CD4-positive, alpha-beta T cell treated with Interleukin-2 at 100 ng/mL for 4 hours (primary cell): ENCODE measurements at places on chromosomes 12 and 14.

DNA sequence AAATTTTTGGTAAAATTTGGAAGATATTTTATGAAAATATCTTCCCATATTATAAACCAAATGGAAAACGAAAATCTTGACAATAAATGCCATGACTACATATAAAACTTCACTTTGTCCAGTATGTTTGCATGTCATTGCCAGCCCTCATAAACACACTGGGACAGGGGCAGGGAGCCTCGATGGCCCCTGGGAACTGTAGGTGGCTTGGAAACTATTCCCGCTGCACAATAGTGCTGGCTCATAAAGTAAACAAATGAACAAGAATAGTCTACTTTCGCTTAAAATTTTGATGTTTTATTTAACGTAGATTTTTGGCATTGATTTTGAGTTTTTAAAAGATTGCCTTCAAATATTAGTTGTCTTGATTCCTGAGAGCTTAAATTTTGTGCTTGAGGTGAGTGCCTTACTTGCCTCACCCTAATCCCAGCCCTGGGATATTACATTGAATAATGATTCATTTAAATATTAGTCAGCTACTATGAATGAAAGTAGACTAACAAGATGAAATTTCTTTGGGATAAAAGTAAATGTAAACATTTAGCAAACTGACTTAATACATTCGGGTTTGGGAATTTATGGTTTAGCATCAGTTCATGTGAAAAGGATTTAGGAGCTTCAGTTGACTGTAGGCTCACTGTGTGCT is 74.0 kb upstream of the PKP2 start:
- no peak for DNase-seq

- DNase-seq: no peak
These were observed 29.3 kb upstream of the FZD10 start for GRCh38 chr12:130132831-130133511.

- DNase-seq: no peak
These were observed at the start of gene TMPRSS12 for GRCh38 chr12:50842637-50843493. Gene TMPRSS12 (plus strand): TSS chr12:50842926. CDS start chr12:50842965, 39 bp downstream.

DNA sequence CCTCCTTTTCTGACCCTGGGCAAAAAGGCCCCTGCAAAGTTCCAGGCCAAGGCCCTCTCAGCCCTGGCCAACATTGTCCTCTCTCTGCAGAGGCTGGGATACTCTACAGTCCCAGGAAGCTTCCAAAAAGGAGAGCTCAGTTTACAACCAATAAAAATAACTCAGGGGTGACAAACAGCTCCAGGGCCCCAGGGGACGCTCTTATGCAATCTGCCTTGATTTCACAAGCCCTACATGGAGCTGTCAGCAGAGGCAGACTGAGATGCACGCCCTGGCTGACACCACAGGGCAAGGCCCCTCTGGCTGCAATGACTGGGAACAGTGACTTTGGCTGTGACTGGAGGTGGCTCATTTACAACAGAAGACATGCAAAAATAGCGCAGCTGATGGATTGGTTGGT is 129.0 kb upstream of the MED13L start:
- no peak for DNase-seq

DNA sequence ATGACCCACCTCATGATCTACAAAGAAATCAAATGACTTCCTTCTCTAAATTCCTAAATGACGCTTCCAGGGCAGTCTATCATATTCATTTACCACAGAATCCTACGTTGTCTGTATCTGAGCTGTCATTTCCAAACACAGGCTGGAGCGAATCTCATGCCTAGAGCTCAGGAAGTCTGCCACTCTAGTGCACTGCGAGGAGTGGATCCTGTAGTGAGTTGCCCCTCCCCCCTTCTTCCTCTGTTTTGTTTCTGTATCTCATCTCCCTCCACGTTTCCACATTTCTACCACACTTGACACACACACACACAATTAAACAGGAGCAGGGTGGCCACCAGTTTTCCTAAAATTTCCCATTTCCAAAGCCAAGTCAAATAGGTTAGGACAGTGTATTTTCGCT is 415.4 kb upstream of the PRICKLE1 start:
- no peak for DNase-seq

DNA sequence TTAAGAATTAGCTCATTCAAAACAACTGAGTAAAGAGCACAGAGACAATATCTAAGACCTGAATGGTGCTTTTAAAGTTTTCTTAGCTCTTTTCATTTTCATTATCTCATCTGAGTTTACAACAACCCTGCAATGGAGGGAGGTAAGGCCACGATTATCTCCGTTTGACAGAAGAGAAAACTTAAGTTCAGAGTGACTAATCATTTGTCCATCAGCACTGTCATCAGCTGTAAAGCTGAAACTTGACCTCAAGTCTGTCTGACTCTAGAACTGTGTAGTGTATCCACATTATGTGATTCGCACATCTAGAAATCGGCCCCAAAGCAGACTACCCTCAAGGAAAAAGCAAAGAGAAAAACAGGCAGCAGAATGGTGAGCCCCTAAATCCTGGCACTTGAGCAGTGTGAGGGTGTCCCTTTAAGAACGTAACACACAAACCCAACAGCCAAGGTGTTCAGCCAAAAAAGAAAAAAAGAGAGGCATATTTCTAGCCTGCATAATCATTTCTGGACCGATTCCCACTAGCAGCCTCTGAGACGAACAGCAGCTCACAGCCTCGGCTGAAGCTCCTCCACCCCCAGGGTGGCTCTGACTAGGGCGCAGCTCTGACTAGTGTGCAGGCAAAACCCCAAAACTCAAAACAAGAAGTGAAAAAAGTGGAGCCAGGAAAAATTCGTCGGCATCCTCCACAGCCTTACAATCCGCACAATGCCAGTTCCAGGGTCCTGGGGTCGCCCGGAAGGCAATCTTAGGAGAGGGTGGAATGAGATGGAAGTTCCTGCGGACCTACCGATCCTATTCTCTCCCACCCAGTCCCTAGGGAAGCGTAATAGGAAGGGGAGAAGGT is 1.6 kb downstream of the STXBP6 start:
- DNase-seq: no peak

DNA sequence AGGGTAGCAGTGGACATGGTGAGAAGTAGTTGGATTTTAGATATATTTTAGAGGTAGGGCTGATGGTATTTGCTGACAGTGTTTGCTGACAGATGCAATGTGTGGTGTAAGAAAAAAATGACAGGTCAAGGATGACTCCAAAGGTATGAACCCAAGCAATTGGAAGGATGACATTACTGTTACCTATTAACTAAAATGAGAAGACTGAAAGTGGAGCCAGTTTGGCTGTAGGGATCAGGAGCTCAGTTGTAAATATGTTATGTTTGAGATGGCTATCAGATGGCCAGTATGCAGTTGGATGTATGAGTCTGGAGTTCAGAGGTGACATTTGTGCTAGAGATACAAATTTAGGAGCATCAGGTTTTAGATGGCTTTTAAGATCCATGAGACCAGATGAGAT is 17.4 kb upstream of the SERPINA6 start:
- DNase-seq: no peak

DNA sequence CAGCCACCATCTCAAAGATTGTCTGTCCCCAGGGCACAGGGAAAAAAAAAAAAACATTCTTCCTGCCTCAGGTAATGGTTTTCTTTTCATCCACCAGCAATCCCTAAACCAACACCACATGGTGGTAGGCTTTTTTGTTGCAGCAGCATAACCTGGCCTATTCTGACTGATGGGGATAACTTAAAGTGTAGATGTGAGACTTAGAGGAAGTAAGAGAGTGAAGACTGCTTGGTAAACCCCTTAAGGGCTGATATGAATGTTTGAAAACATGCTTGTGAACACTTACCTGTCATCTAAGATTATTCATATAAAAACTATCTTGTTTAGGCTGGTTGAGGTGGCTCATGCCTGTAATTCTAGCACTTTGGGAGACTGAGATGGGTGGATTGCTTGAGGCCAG is 130.2 kb upstream of the RAP1B start:
- DNase-seq: no peak

- no peak for DNase-seq
These were observed 104.3 kb upstream of the TMCC3 start for GRCh38 chr12:94754653-94755052.

DNA sequence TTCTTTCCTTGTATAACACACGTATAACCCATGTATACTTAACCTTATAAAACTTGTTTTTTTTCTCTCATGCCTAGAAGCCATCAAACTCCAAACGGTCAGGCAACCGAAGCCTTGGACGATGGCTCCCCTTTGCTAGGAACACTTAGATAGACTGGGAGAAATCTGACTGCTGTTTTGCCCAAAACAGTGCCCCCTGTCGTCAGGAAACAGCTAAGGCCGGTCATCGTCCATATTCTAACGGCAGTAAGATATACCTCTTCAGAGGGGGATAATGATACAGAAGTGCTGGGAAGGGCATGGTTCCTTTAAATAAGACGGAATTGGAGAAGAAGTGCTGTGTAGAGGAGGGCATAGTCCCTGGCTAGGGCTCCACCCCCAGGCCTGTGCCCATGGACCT is 130.5 kb downstream of the SLC41A2 start:
- DNase-seq: peak; percentile 5

DNA sequence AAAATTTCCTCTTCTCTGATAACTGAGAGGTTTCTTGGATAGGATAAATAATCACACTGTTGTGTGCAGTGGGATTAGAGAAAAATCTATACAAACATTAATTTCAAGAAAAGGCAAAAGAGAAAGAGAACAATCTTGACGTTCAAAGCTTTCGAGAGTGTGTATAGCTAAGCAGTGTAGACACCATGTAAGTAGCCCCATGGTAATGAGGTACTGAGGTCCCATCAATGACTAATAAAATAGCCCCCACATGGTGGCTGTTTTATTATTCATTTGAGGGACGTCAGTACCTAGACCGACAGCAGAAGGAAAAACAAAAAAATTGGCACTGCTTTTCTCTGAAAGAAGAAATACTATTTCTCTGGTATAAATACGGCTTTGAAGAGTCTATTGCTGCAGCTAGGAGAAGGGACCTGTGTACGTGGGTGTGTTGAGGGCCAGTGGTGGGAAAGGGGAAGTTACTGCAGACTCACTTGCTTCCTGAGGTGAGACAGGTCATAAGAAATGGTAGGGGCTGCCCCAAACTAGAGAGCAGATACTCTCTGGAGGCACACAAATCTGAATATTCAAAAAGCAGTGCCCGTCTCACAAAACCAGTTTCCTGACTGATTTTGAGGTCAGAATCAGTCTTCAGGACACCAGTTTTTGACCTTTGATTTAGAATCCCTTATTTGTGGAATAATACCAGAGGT is 339.8 kb downstream of the EMP1 start:
- DNase-seq: no peak

DNA sequence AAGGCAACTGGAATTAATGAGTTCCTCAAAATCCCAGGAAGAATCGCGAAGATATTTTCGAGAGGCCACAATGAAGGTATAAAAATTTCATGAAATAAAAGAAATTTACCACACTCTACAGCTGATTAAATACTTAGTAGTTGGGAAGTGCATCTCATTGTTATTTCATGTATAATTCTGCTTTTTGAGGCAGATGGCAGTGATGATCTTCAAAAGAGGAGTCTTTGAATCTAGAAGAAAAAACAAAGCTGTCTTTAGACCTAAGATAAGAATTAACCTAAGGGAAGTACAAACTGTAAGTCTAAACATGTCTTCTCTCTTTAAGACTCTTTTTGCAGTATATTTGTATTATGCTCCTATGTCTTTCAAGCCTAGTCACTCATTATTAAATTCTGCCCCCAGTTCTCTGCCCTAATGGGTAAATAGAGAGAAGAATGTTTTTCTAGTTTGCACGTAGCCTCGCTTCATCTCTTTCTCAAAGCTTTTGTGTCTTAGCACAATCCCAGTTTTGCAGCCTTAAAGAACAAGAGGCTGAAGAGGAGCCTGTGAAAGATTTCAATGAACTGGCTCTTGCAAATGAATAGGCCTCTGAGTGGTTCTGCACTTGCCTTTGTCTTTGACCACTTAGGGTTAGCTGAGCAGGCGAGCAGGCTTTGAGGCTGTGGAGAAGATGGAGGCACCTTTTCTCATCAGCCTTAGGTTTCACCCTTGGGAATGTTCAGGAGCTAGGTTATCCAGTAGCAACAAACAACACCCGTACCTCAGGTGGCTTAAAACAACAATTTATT is 32.7 kb downstream of the CFAP54 start:
- no peak for DNase-seq

DNA sequence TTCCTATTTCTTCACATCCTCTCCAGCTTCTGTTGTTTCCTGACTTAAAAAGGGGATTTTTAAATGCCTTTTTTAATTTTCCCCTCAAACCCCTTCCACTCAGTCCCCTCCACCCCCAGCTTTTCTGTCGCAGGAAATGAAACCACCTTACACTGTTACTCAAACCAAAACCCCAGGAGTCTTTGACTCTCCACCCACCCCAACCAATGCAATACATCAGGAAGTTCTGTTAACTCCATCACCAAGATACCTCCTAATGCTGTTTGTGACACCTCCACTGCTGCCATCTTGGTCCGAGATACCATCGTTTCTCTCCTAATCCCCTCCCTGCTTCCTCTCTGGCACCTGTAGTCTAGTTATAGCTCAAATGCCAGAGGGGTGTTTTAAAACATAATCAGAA is 25.4 kb upstream of the CPM start:
- no peak for DNase-seq

GRCh38 chr12:130562716-130563115 is 153.4 kb downstream of the RIMBP2 start:
- DNase-seq: no peak

GRCh38 chr14:93044121-93044520 is 71.6 kb downstream of the ITPK1 start:
- no peak for DNase-seq

GRCh38 chr12:59010118-59010517 is 89.8 kb upstream of the LRIG3 start:
- no peak for DNase-seq

DNA sequence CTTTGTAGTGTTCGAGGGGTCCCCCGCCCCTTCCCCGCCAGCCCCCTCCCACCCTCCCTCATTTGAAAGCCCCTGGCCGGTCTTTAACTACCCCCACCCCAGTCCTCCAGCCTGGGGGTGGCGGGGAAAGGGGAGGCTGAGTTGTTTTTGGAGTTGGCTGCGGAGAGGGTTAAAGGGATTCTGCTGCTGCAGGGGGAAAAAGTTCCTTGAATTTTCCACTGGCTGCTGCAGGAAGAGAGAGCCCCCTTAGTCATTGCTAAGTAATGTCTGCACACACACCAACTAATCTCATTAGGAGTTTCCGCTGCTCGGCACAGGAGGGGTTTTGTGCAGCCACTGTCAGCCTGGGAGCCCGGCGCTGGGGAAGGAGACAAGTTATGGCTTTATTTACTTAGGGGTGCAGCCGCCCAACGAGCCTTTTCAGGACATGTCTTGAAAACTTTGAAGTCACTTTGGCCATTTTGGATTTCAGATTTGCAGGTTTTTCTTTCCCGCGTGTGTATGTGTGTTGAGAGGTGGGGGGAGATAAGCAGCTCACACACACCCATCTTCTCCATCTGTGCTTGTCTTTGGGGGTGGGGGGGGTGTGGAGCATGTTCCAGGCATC is 1.8 kb downstream of the ELK3 start:
- DNase-seq: peak; percentile 46

GRCh38 chr12:117188961-117189724 is 1.1 kb downstream of the FBXO21 start:
- DNase-seq: no peak

DNA sequence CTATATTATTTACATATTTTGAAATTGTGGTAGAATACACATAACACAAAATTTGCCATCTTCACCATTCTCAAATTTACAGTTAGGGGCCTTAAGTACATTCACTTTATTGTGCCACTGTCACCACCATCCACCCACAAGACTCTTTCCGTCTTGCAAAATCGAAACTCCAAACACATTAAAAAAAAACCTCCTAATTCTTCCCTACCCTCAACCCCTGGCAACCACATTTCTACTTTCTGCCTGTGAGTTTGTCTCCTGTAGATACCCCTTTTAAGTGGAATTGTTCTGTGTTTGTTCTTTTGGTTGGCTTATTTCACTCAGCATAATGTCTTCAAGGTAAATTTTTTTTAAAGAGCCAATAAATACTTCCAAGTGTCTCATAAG is 31.6 kb upstream of the AMIGO2 start:
- DNase-seq: peak; percentile 18
